ENCODE measurements at places on chromosomes 6 and 20.

DNA sequence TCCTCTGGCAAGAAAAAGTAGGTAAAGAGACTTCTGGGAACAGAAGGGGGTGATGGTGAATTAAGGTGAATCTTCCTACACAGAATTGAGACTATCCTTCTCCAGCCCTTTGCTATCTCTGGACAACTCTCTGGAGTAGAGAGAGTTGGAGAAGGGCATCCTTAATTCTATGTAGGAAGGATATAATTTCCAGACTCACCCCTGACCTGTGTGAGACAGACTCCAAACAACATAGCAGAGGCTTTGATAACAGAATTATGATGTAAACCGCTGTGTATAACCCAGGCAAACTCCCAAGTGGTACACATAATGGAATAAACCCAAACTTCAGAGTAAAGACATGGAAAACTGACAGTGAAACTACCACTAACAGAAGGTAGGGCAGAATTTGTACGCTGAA lies 186.5 kb downstream of the MEI4 start:
- DNase-seq, result no peak

DNA sequence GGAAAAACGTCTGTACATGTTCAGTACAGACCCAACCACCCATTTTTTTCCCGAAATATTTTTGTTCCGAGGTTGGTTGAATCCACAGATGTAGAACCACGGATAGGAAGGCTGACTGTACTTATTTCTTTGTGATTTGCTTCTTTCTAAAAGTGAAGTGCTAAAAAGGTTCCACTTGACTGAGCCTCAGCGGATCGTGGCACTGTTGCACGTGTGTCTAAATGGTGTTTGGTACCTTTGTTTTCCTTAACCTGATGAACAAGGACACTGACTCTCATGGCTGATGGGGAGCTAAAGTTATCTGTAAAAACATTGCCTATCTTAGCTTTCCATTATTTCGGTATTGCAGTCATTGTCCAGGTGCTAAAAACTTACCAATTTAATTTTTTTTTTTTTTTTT lies 6.2 kb downstream of the BPHL start:
- no peak for DNase-seq

DNA sequence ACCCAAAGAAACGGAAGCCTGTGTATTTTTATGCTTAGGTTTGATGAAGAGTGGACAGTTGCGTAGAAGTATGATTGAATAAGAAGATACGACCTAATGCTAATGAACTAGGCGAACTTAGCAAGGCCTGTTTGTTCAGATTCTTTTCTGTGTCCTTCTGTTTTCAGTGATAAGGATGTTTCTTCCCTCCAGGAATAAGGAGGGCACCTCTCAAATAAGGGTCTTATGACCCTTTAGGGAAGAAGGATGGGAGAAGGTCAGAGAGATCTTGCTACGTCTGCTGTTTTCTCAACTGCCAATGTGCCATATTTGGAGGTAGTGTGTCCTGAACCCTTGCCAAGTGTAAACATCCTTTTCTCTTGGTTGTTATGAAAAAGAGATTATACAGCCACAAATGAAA lies 524.8 kb downstream of the UTRN start:
- DNase-seq, result no peak

- DNase-seq, result no peak
Measured at GRCh38 chr20:59598625-59599310, 5.6 kb upstream of the PHACTR3 start.

- DNase-seq, result no peak
Measured at GRCh38 chr6:44386929-44387345, 569 bp upstream of the CDC5L start.

- DNase-seq, result no peak
Measured at GRCh38 chr6:142857796-142858555, 87.0 kb downstream of the HIVEP2 start.

DNA sequence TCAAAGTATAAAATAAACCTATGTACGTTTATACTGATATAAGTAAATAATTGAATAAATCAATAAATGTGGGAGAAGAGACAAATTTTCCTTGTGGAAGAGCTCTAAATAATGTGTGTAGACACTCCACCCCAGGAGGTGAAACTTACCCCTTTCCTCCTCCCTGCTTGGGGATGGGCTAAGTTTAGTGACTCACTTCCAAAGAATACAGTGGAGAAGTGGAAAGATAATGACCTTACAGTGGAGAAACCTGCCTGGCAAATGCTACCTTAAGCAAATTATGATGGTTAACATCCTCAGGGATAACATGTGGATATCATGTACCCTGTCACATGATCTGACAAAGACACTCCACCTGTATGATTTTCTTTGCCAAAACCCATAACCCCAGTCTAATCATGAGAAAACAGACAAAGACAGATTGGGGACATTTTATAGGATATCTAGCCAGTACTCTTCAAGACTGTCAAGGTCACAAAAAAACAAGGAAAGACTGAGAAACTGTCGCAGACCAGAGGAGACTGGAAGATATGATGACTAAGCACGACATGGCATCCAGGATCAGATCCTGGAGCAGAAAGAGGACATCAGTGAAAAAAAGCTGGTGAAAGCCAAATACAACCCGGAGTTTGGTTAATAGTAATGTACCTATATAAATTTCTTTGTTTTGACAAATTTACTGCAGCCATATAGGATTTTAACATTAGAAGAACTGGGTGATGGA lies 195.5 kb upstream of the PRDM1 start:
- DNase-seq, result no peak

DNA sequence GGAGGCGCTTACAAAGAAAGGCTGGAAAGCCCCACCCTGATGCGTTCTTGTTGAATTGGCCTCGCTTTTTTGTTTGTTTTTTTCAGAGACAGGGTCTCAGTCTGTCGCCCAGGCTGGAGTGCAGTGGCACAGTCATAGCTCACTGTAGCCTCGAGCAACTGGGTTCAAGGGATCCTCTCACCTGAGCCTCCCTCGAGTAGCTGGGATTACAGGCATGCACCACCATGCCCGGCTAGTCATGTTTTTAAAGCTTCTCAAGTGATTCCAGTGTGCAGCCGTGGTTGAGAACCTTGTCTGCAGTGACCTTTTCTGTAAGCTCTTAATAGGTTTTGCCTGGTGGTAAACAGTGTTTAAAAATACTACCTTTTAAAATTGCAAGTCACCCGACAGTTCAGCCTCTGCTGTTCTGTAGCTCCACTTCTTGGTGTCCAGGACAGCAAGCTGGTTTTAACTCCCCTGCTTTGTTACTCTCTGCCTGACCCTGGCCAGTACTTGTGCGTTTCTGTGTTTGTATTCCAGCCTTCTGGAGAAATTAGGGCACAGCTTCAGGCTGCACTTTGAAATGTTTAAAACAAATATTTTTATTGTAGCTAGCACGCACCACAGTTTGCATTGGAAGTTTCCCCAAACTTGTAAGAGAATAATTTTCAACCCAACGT lies 54.4 kb downstream of the KDM1B start:
- no peak for DNase-seq

All from inflammatory macrophage (primary cell).